ENCODE measurements at places on chromosomes 6 and 20.
A peak's percentile ranks its signal among the peaks of the same experiment; 100 is the strongest.

DNA sequence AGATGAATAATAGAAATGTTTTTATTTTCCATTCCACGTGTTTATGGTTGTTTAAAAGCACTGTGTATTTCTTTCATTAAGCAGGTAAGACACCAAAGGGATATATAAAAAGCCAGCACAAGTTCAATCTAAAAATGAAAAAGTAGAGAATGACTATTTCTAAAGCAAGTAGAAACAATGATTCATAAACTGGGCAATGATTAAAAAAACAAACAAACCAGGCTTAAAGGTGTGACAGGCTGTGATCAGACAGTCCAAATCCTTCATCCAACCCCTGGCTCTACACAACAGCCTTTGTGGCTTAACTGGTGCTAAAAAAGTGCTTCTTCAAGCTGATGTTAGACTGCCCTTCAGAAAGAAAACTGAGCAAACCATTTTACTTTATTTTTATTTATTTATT, 45.7 kb upstream of the TSHZ2 start:
- DNase-seq: no peak

- no peak for DNase-seq
Observed at GRCh38 chr20:15949391-15949790, 623.9 kb downstream of the KIF16B start.

DNA sequence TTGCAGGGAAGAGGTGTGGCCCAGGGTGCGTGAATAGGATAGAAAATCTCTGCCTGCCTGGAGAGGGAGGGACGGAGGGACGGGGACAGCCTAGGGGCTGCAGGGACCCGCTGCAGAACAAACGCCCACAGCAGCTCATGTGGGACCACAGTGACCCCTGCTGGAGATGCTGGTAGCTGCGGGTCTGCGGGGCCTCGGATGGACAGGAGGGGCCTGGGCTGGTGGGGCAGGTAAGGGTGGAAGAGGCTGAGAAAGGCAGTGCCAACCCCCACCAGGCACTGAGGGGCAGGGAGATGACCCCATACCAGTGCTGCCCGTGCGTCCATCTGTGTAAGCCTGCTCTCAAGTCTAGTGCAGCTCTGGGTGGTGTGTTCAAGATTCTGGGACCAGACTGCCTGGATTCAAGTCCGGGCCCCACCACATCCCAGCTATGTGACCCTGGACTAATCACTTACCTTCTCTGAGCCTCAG, 39.4 kb downstream of the KIAA1755 start:
- peak; percentile 55 for DNase-seq

- no peak for DNase-seq
Observed at GRCh38 chr6:26008470-26008869, 45.9 kb downstream of the TRIM38 start.

- no peak for DNase-seq
Observed at GRCh38 chr6:161162722-161163121, 111.1 kb downstream of the AGPAT4 start.

- no peak for DNase-seq
Observed at GRCh38 chr6:158572653-158573541, 13.0 kb downstream of the TMEM181 start.

DNA sequence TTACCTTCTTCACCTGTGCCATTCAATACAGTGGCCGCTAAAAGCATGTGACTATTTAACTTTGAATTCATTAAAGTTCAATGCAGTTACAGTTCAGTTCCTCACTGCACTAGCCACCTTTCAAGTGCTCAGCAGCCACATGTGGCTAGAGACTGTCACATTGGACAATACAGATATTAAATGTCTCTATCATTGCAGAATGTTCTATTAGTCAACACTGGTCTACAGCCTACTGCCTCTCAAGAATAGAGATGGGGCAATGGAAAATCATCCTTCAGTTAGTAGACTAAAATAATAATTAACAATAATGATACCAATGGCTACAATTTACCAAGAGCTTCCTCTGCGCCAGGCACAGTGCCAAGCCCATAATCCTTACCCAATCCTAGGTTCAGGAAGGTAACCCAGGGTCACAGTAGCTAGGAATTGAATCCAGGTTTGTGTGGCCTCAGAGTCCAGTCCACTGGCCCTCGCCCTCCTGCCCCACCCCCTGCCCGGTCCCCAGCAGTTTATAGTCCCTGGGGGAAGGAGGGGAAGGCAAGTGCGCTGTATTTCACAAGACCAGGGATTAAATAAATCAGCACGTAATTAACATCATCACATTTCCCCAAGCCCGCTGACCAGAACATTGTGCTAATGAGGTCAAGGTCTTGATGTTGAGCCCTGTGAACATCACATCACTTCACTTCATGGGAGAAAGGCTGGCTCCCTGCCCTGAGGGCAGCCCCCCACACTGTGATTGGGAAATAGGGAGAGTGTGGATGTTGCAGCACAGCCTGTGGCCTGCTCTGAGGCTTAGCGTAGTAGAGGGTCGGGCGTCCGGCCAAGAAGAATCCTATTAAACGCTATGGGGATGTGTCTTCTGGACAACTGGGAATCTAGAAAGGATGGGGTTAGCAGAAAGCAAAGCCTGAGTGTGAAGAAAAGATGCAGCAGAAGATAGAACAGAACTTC, 147.2 kb downstream of the VEGFA start:
- DNase-seq: no peak

GRCh38 chr20:22455259-22455658, 129.1 kb downstream of the FOXA2 start:
- no peak for DNase-seq

- no peak for DNase-seq
Observed at GRCh38 chr20:18886756-18887155, 73.2 kb downstream of the SCP2D1 start.

GRCh38 chr20:17934141-17934862, 34.3 kb downstream of the SNX5 start:
- DNase-seq: no peak

- no peak for DNase-seq
Observed at GRCh38 chr6:142500250-142500786, 198.5 kb downstream of the ADGRG6 start.

DNA sequence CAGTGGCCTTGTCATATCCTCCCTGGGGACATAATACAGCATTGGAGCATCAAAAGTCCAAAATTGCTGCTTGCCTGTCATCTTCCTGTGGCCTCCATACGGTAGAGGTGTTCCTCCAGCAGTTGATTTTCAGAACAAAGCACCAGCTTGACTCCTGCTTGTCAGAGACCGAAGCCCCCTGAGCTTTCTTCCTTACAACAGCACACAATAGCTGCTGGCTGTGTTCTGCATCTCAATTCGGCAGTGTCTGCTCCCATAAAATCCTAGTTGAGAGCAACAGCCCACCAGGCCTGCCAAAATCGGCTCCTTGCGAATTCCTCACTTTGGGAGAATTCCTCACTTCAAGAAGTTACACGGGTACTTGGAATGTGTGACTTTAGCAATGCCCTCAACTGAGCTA, 372.9 kb downstream of the SAMD5 start:
- no peak for DNase-seq

DNA sequence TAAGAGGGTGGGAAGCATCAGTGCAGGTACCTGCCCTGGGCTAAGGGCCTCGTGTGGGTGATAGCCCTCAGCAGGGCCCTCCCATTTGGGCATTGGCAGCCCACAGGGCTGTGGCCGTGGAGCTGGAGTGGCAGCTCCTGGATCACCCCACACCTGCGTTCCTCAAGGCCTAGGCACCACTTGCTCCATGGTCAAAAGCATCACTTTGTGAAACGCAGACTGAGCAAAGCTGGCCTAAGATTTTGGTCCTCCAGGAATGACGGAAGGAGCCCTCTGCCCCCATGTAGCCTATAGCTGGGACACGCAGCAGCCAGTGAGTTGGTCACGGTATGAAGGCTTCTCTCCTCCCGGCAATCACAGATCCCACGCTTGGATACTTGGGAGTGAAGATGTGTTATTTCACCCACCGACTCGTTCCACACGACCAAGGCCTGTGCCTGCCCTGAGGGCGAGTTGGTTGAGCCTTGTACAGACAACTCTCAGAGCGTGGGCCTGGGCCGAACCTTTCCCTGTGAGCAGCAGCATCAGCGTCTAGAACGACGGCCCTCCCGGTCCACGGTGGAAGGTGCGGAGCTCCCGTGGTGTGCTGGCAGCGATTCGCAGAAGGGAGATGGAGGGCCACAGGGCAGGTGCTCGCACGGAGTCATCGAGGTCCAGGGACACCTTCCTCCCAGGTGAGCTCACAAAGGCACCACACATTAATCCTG, 39.7 kb downstream of the THBS2 start:
- no peak for DNase-seq

- DNase-seq: no peak
Observed at GRCh38 chr6:4736371-4736873, 39.8 kb upstream of the CDYL start.

DNA sequence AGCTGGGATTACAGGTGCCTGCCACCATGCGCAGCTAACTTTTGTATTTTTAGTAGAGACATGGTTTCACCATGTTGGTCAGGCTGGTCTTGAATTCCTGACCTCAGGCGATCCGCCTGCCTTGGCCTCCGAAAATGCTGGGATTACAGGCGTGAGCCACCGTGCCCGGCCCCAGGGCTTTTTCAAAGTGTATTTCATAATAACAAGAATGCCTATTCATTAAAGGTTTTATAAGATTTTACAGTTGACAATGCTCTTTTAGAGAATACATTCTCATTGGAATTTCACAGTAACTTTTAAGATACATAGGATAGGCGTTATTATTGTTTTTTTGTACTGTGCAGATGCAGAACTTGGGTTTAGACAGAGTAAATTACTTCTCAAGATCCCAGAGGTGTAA, 52.6 kb upstream of the PTPRK start:
- no peak for DNase-seq
